NCI-H69 (cell line): ENCODE measurements at places on chromosomes 7 and 10.

GRCh38 chr7:154879629-154880028 lies 123.3 kb downstream of the PAXIP1 start:
- peak; percentile 29 for DNase-seq

DNA sequence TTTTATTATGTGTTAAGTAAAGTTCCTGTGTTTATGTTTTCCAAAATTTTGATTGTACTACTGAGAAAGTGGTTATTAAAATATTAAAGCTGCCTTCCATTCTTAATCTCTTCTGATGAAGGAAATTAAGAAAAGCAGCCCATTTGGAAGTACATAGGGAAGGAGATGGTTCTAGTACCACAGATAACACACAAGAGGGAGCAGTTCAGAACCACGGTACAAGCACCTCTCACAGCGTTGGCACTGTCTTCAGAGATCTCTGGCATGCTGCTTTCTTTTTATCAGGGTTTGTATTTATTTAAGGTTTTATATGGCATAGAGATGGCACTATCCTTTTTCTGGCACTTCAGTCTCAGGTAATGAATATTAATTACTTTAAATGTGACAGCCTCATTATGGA lies 111.6 kb downstream of the PHTF2 start:
- DNase-seq = peak; percentile 36

GRCh38 chr7:147308539-147308938 lies 1191.9 kb downstream of the CNTNAP2 start:
- no peak for DNase-seq

DNA sequence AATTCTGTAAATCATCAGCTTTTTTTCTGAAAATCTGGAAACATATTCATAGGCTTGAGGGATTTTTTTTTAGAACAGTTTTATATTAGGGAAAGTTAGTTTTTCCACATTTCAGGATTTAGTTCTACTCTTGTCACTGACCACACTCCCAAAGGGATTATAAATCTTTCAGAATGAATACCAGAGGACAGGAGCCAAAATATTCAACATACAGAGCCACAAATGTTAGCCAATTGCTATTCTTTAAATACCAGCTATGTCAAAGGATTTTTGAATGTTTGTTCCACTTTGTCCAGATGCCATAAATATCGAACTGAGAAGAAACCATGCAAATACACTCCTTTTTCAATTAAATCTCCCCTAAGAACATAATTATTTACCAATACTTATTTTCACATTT lies 50.7 kb downstream of the ODAD2 start:
- no peak for DNase-seq

DNA sequence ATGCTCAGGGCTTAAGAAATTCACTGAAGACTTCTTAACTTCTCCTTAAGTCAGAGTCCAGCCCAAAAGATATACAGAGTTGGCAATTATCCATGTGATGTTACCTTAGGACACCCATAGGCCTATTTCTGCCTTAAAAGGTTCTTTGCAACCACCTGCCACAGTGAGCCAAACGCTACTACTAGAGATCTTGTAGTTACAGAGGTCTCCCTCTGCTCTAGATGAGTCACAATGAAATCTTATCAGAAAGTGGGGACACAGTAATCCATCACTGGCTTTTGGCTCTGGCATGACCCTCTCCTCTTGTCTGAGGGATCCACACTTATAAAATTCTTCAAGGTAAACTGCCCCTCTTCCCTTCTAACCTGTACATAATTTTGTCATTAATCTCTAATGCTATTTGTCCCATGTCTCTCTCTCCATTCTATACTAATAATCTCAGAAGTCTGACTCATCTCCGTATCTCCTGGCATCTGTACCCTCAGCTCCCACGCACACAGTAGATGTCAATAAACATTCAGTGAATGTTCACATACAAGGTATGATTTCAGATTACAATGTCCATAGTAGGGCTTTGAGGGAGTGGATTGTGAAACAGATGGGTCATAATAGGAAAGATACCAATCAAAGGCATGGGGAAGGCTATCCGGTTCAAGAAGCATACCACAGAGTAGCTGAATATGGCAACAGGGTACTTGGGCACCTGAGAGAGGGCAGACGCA lies 112.1 kb downstream of the SGMS1 start:
- no peak for DNase-seq

DNA sequence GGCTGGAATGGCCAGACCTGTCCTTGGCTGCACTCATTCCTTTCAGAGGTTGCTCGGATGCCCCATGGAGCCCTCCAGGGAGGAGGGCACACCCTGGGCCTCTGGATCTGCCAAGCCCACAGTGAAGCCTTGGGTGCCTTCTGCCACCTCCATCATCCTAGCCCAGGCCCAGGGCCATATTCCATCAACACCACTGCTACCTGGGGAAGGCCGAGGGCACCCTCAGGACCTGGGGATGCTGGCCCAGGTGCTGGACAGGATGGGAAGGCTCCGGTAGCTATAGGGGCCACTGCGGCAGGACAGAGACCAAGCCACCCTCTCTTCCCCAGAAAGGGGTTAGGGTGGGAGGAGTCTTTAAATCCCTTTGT lies 810 bp downstream of the OPN4 start:
- no peak for DNase-seq

DNA sequence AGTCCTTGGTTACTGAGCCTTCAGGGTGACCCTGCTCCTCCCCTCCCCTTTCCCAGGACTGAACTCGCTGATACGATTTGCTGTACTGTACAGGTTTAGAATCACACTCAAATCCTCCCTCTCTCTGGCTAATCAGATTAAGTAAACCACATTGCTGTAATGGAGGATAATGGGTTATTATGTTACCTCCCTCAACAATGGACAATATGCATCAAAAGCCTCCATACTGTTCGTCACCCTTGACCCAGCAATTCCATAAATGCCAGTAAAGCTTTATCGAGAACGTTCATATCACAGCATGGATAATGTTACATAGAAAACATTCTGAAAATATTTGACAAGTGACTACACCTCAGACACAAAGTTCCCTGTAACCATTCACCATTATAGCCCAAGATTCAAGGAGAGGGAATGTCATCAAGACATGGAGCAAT lies 61.7 kb downstream of the FAM107B start:
- no peak for DNase-seq

DNA sequence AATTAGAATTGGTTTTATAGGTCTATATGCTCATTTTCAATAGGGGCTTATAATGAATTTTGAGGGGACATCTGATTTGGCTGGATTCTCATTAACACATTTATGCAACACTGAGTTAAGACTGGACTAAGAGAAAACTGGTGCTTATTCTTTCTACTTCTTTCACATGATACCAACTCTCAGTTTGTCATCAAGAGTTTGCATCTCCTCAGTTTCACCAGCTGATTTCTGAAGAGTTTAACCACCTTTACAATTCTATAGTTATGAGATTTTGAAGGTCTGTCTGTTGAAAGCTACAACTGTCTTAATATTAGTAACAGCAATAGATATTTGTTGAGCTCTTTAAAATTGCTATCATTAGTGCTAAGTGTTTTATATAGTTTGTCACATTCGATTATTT lies 867.0 kb upstream of the SORCS1 start:
- no peak for DNase-seq

GRCh38 chr10:12588091-12588860 lies 238.9 kb downstream of the CAMK1D start:
- peak; percentile 85 for DNase-seq

GRCh38 chr7:15954671-15955354 lies 268.3 kb upstream of the MEOX2 start:
- DNase-seq = no peak

DNA sequence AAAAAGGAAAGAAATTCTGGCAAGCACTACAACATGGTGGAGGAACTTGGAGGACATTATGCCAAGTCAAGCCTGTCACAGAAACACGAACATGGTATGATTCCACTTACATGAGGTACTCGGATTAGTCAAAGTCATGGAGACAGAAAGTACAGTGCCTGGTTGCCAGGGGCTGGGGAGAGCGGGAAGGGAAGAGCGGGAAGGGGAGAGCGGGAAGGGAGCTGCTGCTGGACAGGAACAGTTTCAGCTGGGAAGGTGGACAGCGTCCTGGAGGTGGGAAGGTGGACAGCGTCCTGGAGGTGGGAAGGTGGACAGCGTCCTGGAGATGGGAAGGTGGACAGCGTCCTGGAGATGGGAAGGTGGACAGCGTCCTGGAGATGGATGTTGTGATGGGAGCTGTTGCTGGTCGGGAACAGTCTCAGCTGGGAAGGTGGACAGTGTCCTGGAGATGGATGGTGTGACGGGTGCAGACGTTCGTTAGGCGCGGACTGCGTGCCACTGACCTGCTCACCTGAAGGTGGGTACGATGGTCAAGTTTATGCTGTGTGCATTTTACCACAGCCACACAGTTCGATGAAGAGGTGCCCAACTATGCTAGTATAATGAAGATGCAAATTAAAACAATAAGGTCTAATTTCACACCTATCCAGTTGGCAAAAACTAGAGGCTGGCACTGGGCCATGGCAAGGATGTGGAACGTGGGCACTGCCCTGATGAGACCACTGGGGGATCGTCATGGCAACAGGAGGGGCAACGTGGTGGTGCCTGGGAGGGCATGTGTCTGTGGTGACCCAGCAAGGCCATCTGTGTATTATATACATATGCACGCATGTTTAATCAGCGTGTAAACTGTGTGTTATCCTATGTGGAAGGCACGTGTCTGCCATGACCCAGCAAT lies 103.8 kb downstream of the NKX6-2 start:
- DNase-seq = no peak

DNA sequence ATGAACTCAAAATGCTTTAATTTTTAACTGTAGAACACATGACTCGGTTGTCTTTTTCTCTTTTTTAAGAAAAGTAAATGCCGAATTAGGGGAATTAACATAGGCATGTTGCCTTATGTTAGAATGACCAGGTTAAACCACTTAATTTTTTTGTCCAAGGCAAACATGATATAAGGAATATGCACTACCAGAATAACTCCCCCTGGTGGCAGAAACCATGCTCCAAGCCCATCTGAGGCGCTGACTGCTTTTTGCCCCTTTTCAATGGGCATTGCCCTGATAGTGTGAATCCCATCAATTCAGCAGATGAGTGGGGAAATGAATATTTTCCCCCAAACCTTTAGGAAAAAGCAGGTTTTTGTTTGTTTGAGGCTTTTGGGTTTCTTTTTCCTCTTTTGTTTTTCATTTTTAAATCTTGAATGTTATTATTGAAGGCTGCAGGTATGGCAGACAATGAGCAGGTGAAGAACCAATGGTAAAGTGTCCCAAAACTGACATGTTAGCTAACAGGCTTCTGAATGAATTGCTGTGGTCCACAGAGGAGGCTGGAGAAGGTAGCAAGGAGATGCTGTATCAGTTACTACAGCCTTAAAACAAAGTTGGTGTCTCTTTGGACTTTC lies 284.3 kb downstream of the SORCS3 start:
- DNase-seq = peak; percentile 64

GRCh38 chr7:107080099-107080505 lies 35.6 kb downstream of the PRKAR2B start:
- no peak for DNase-seq

DNA sequence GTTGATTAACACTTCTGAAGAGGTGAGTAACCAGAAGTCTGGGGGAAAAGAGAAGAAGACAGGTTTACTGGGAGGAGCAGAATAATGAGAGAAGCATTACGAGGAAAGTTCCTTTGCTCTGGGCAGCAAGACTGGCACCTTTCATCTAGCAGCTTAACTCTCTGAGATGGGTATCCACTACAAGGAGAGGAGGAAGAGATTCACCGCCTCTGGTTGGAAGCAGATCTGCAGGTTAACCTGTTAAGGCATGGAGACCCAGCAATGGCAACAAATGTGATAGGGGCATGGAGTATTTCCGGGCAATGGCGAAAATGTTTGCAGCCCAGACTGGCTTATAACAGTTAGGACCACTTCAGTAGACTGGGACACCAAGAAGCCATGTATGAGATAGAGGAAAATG lies 162.2 kb downstream of the TFEC start:
- peak; percentile 25 for DNase-seq

GRCh38 chr7:24729365-24730017 lies 27.8 kb downstream of the GSDME start:
- DNase-seq = peak; percentile 14

DNA sequence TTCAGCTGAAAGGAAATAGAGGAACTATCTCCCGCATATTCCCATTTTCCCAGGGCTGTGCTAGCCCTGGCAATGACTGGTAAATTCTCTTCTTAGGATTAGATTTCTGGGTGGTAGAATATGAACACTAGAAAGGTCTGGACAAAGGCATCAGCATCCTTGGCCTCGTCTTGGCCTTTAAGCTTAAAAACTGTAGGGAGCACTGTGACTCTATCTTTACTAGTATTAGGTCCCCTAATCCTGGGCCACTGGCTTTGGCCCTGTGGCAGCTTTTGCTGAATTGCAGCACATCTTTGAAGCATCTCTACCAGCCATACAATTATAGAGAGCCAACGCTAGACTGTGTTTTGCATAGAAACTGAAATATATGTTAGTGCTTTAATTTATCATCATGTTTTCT lies 41.5 kb upstream of the EBLN1 start:
- peak; percentile 5 for DNase-seq

DNA sequence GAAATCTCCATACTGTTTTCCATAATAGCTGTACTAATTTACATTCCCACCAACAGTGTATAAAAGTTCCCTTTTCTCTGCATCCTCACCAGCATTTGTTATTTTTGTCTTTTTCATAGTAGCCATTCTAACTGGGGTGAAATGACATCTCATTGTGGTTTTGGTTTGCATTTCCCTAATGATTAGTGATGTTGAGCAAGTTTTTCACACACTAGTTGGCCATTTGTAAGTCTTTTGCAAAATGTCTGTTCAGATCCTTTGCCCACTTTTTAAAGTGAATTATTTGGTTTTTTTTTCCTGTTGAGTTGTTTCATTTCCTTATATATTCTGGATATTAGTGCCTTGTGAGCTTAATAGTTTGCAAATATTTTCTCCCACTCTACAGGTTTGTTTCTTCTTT lies 101.0 kb upstream of the NFE2L3 start:
- no peak for DNase-seq

GRCh38 chr7:98315318-98315993 lies 34.0 kb downstream of the BRI3 start:
- DNase-seq = no peak

DNA sequence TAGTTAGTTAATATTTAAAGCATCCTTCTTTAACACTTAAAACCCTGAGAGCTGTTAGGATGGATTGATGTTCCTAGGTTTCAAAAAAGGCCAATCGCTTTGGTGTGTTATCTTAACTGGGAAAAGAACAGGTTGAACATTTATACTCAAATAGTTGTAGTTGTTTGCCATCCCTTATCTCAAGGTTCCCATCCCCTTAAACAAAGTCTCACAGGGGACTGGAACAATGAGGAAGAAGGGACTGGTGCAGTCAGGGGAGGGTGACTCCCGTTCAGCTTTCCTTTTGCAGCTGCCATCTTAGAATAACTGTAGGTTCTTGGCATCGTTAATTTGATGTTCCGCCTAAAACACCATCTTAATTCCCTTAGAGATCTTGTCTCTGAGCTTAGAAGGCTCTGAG lies 2.6 kb upstream of the KBTBD2 start:
- DNase-seq = no peak

GRCh38 chr10:61923210-61923949 lies 21.9 kb downstream of the ARID5B start:
- DNase-seq = peak; percentile 7

GRCh38 chr7:105532709-105533460 lies 884 bp downstream of the RINT1 start:
- no peak for DNase-seq

GRCh38 chr10:127995939-127996338 lies 89.0 kb downstream of the PTPRE start:
- DNase-seq = no peak

- DNase-seq = peak; percentile 77
Observed at GRCh38 chr10:18377898-18378297, 237.7 kb downstream of the CACNB2 start.

GRCh38 chr10:132359305-132360040 lies 27.5 kb downstream of the LRRC27 start:
- DNase-seq = peak; percentile 1

- DNase-seq = no peak
Observed at GRCh38 chr10:127150136-127150535, 46.3 kb downstream of the INSYN2A start.

- no peak for DNase-seq
Observed at GRCh38 chr10:93991114-93991513, 2.6 kb upstream of the PLCE1 start.
